ENCODE measurements at places on chromosomes 5 and 9.

DNA sequence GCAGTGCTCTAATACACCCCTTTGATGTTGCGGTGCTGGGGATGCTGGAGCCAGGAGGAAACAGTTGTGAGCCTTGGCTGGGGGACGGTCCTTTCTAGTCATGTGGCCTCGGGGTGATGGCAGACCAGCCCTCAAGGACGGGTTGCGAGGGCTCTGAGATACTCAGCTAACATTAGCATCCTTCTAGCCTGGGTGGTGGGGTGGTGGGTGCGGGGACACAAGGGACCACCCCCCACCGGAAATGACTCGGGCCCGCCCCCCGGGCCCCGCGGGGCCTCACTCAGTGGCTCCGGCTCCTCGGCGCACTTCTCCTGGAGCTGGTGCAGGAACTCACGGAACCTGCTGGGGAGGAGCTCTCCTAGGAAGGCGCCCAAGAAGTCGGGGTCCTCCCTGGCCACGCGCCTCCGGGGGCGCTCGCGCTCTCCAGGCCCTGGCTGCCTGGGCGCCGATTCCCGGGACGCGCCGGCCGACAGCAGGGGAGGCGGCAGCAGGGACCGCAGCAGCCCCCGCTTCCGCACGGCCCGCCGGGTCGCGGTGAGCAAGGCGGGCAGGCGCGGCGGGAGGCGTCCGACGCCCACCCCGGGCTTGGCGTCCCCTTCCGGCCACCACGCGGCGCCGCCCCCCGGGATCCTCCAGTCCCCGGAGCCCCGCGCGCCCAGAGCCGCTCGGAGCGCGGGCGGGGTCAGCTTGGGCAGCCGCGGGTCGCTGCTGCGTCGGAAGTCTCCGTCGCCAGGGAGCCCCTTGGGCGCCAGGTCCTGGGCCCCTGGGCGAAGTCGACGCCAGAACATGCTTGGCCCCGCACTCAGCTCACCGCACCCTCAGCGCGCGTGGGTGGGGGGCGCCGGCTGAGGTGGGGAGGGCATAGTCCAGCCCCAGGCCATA is 873 bp downstream of the C9orf50 start:
- DNase-seq, result peak; percentile 78
- H3K4me3 ChIP-seq, result peak overlapping the region; percentile 76
- no peak overlapping the region for H3K27ac ChIP-seq
- peaks cover 30% of the 10 kb centered on the region for H3K27me3 ChIP-seq
- no peaks in the 10 kb centered on the region for H3K4me1 ChIP-seq

- H3K27me3 ChIP-seq, result no peaks in the 10 kb centered on the region
- H3K4me1 ChIP-seq, result peaks cover 3% of the 10 kb centered on the region
- no peak overlapping the region for H3K4me3 ChIP-seq
- H3K27ac ChIP-seq, result no peak overlapping the region
- no peaks in the 10 kb centered on the region for H3K36me3 ChIP-seq
- no peak for DNase-seq
Measured at GRCh38 chr9:92522983-92523970, 12.5 kb downstream of the ECM2 start.

- peak; percentile 87 for DNase-seq
- H3K27ac ChIP-seq, result no peak overlapping the region
- H3K4me1 ChIP-seq, result no peaks in the 10 kb centered on the region
- no peaks in the 10 kb centered on the region for H3K27me3 ChIP-seq
Measured at GRCh38 chr9:114033397-114034103, 44.5 kb downstream of the AMBP start.

DNA sequence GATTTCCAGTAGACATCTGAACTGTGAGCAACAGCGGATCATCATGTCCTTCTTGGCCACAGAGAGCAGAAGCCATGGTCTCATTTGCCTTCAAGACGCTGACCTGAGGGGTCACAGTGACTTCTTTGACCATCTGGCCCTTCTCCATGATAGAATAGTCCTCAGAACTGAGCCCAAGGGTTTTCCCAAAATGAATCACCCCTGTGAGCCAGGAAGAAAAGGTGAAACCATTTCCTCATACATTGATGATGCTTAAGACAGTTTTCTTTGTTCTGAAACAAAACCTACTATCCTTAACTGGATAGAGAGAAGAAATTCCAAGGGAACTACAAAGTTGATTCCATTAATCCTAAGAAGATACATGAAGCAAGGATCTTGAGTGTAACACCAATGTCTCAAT is 503.9 kb downstream of the CTNND2 start:
- H3K27ac ChIP-seq, result no peak overlapping the region
- no peaks in the 10 kb centered on the region for H3K36me3 ChIP-seq
- no peaks in the 10 kb centered on the region for H3K27me3 ChIP-seq
- DNase-seq, result no peak
- H3K4me3 ChIP-seq, result no peak overlapping the region
- no peaks in the 10 kb centered on the region for H3K4me1 ChIP-seq

- no peak overlapping the region for H3K4me3 ChIP-seq
- no peak overlapping the region for H3K27ac ChIP-seq
- peak; percentile 93 for DNase-seq
- H3K4me1 ChIP-seq, result no peaks in the 10 kb centered on the region
- H3K27me3 ChIP-seq, result no peaks in the 10 kb centered on the region
Measured at GRCh38 chr5:179801304-179802206, 5.1 kb downstream of the MGAT4B start.

DNA sequence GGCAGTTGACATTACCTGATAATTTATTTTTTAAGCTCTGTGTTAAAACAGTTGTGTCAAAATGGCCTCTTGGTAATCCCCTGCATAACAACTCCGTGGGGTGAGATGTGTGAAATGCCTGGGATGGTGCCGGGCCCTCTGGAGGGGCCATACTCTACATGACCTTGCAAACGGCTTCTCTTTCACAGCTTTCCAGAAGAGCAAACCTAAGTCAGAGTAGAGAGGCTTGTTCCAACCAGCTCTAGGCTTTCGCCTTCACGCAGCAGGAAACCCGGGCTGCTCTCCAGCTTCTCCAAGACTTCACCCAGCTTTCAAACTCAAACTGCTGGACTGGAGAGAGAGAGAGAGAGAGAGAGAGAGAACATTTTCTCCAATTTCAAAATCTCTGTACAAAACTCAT is 120.1 kb downstream of the SNX18 start:
- peak; percentile 86 for DNase-seq
- no peak overlapping the region for H3K27ac ChIP-seq
- peaks cover 6% of the 10 kb centered on the region for H3K4me1 ChIP-seq

DNA sequence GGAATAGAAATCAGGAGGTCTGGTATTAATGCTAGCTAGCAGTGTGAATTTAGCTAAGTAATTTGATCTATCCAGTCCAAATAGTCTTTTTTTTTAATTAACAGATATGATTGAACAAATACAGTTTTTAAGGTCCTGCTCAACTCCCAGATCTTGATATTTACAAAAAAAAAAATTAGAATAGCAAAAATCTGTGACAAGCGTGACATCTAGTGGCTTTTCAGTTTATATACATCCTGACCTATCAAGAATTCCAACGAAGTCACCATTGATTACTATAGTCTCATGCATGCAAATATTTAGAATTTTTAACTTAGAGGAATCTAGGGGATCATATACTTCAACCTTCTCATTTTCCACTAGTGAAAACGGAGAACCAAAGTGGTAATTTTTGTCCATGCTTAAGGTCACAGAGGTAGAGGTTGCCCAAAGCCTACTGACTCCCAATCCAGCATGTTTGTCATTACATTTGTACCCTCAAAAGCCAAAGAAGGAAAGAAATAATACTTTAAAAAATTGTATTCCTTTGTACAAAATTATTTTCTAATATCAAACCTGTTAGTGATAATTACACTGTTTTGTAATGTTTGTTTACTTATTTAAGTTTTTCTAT is 17.6 kb upstream of the TARS1 start:
- H3K27ac ChIP-seq, result no peak overlapping the region
- no peaks in the 10 kb centered on the region for H3K27me3 ChIP-seq
- H3K36me3 ChIP-seq, result no peaks in the 10 kb centered on the region
- H3K4me3 ChIP-seq, result no peak overlapping the region
- no peaks in the 10 kb centered on the region for H3K4me1 ChIP-seq

- no peak overlapping the region for H3K27ac ChIP-seq
- H3K4me3 ChIP-seq, result no peak overlapping the region
- H3K36me3 ChIP-seq, result no peaks in the 10 kb centered on the region
- DNase-seq, result no peak
Measured at GRCh38 chr5:11760934-11761603, 143.2 kb downstream of the CTNND2 start.

DNA sequence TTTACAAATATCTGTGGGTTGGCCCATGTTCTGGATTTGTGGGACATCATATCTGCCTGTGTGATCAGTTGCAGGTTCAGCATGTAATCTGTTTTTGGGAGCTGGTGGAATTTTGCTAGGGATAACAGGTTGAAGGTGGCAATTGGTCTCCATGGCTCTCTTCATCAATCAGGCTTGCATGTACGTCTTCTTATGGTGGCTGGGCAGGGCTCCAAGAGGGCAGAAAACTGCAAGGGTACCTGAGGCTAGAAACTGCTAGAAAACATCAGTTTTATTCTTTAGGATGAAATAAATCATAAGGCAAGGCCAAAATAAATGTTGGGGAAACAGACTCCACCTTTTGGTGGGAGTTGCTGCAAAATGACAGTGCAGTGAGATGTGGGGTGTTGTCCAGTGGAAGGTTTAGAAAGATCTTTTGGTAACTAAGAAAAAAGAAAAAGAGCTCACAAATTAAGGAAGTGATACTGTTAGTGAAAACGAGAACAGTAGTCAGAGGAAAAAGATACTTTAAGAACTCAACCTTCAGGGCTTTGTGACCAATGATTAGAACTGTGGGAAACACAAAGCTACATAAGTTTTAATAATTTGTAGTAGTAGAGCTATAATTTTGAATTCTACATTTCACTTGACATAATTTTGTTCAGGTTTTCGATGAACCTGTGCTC is 300.7 kb upstream of the IZUMO3 start:
- DNase-seq, result no peak
- H3K27ac ChIP-seq, result no peak overlapping the region
- H3K4me3 ChIP-seq, result no peak overlapping the region
- H3K36me3 ChIP-seq, result no peaks in the 10 kb centered on the region
- H3K27me3 ChIP-seq, result no peaks in the 10 kb centered on the region
- no peaks in the 10 kb centered on the region for H3K4me1 ChIP-seq

GRCh38 chr5:171899792-171900191 is 106.6 kb downstream of the FBXW11 start:
- H3K36me3 ChIP-seq, result peaks cover 52% of the 10 kb centered on the region
- peaks cover 3% of the 10 kb centered on the region for H3K4me1 ChIP-seq
- no peak overlapping the region for H3K27ac ChIP-seq
- no peaks in the 10 kb centered on the region for H3K27me3 ChIP-seq

DNA sequence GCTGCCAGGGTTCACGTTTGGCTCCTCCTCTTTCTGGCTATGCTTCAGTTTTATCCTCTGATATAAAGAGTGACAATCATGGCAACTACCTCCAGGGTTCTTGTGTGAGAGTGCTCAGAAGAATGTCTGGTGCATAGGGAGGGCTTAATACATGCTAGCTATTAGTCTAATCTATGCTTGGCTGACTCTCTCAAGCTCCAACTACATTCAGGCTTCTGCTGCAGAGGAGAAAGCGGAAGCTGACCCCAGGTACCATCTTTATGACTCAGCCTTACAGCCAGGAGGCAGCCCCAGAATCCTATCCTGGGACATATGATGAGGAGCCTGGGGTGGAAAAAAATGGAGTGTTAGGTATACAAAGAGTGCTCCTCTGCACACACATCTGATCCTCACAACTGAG is 32.1 kb upstream of the RASGRF2 start:
- H3K4me1 ChIP-seq, result no peaks in the 10 kb centered on the region
- no peak overlapping the region for H3K27ac ChIP-seq
- no peaks in the 10 kb centered on the region for H3K27me3 ChIP-seq
- H3K4me3 ChIP-seq, result no peak overlapping the region

- no peak overlapping the region for H3K4me3 ChIP-seq
- no peak overlapping the region for H3K27ac ChIP-seq
- H3K27me3 ChIP-seq, result no peaks in the 10 kb centered on the region
- no peak for DNase-seq
- H3K36me3 ChIP-seq, result no peaks in the 10 kb centered on the region
Measured at GRCh38 chr9:134445000-134445399, 118.7 kb downstream of the RXRA start.

- H3K4me3 ChIP-seq, result no peak overlapping the region
- no peaks in the 10 kb centered on the region for H3K36me3 ChIP-seq
- DNase-seq, result no peak
- no peaks in the 10 kb centered on the region for H3K4me1 ChIP-seq
- no peak overlapping the region for H3K27ac ChIP-seq
Measured at GRCh38 chr5:59744531-59744992, 149.0 kb downstream of the PDE4D start.

DNA sequence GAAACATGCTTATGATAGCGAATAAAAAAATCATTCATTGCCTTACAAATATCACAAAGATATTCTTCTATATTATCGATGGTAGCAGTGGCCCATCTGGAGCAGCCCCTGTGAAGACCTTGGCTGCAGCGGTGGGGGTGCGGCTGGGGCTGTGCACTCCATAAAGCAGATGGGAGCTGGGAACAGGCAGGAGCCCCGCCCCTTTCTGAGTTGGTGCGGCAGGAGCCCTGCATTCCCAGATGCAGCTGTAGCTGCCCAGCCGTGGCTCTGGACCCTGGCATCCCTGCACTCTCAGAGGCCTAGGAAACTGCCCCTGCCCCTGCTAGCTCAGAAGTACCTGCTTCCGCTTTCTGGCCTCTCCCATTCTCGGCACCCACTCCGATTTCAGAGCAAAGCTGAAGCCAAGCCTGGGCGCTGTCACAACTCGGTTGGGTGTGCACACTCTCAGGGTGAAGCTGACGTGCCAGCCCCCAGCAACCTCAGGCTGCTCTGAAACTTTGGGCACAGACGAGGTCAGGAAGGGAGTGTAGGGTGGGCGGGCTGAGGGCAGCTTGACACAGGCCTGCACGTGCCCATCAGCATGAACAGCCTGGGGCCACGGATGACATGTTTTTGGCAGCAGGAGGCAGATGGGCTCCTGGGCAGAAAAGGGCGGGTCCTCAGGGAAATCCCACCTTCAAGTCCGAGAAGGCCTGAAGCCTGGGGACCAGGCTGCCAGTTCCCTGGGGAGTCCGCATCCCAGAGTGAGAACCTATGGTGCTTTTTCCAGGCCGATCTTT is 1440.8 kb upstream of the ACO1 start:
- H3K27ac ChIP-seq, result no peak overlapping the region
- H3K4me3 ChIP-seq, result no peak overlapping the region
- H3K4me1 ChIP-seq, result no peaks in the 10 kb centered on the region
- no peak for DNase-seq

- DNase-seq, result no peak
- no peak overlapping the region for H3K4me3 ChIP-seq
- no peaks in the 10 kb centered on the region for H3K27me3 ChIP-seq
- no peak overlapping the region for H3K27ac ChIP-seq
- H3K4me1 ChIP-seq, result no peaks in the 10 kb centered on the region
Measured at GRCh38 chr9:108396193-108396592, 459.6 kb downstream of the ACTL7B start.

All from endodermal cell (in vitro differentiated cells).